ENCODE measurements at places on chromosomes 6 and 20. TPM values are rescaled to one million over a fixed set of nuclear protein-coding genes. Genes with fewer than 3 reads are reported as not detected.

Gene IL17F
- 0.27 TPM for polyA plus RNA-seq

Gene DACT2
- 25.0 TPM for polyA plus RNA-seq

Gene EDN1
- polyA plus RNA-seq = 4.9 TPM

Gene TRIM40
- 0.10 TPM for polyA plus RNA-seq

- no peak for DNase-seq
Observed at GRCh38 chr6:112338166-112338709, 8.9 kb upstream of the RFPL4B start.

DNA sequence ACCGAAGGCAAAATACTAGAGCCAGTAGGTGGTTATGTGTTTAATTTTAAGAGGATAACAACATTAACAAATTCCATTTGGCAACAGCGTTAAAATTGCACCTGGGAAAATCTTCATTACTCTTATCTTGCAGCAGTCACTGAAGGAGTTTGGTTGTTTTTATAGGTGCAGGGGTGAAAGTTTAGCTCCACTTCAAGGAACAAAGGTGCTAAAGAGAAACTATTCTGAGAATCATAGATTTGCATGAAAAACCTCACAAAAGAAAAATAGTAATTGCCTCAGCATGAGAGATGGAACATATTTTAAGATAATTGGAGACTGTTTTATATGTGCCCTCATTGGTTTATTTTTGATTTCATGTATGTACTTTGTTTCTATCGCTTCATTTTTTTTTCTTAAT, 444.4 kb downstream of the UTRN start:
- no peak for DNase-seq

DNA sequence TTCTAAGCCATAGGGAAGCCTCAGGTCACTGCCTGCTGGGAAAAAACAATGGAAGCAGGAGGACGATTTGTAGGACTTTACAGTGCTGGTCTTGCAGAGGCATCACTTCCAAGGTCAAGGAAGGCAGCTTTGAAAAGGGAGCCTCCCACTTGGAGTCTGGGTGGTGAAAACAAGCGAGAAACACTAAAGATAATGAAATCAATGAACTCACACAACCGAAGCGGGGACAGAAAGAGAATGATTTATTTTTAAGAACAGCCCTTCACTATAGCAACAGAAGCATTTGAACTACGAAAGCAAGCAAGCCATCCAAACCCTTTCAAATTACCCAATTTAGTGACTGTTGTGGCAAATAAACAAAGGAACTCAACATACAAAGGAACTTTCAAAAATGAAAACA, 227.5 kb downstream of the THBS2 start:
- DNase-seq = peak; percentile 15

DNA sequence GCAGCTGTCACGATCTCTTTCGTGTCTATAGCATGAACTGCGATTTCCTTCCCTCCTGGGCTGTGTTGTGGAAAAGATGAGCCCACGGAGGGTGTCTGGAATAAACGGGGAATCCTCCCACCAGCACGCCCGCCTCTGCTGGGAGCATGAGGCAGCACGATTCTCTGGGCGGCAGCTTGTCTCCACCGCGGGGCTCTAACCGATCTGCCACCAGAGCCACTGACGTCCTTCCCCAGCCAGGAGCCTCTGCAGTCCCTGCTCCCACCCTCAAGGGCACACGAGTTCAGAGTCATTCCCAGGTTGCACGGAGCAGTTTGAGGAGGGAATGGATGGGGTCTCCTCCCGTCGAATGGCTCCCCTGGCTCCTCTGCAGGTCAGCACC, 197.6 kb downstream of the DLL1 start:
- no peak for DNase-seq

- DNase-seq = no peak
Observed at GRCh38 chr6:14702678-14703077, 543.2 kb upstream of the JARID2 start.

Data from renal pelvis (tissue), 12 donors.